ENCODE measurements at places on chromosomes 2 and 18.

GRCh38 chr2:143608758-143609157, 479.5 kb downstream of the ARHGAP15 start:
- DNase-seq = no peak

- DNase-seq = no peak
Observed at GRCh38 chr2:73503992-73504570, 118.4 kb downstream of the ALMS1 start.

GRCh38 chr2:46127176-46127575, 170.0 kb upstream of the EPAS1 start:
- DNase-seq = no peak

GRCh38 chr2:23381485-23381884, 3.5 kb upstream of the KLHL29 start:
- no peak for DNase-seq

DNA sequence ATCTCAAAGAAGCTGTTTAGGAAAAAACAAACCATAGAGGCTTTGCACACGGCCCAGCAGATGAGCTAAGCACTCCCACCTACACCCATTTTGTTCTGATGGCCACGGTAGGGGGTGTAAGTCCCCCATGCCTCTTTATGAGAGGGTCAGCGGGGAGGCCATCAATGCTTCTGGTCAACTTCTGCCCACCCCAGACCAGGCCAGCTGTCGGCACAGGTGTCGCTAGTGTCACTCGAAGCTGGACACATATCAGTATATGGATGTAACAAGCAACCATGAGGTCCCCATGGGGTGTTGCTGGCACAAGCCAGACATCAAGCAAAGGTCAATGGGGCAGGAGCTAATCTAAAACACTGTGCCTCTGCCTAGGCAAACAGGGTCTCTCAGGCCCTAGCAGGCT, 23.7 kb upstream of the SLC35F6 start:
- no peak for DNase-seq

DNA sequence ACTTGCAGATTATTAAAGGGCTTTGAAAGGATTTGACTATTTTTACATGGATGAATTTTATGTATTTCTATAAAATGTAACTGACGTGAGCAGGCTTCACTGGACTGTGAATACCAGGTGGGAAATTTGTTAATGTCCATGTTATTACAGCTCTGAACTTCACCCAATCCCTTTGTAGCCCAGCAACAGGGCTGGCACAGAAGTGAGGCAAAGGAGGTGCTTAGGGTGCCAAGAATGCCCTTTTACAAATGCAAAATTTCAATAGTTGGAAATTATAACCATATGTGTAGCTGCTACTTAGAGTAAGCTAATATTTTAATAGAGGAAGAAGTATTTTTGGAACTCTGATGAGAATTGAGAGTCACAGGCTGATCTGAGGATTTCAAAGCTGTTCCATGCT, 53.7 kb upstream of the FAM98A start:
- DNase-seq = no peak

- no peak for DNase-seq
Observed at GRCh38 chr2:74959106-74959751, 786 bp downstream of the POLE4 start.

DNA sequence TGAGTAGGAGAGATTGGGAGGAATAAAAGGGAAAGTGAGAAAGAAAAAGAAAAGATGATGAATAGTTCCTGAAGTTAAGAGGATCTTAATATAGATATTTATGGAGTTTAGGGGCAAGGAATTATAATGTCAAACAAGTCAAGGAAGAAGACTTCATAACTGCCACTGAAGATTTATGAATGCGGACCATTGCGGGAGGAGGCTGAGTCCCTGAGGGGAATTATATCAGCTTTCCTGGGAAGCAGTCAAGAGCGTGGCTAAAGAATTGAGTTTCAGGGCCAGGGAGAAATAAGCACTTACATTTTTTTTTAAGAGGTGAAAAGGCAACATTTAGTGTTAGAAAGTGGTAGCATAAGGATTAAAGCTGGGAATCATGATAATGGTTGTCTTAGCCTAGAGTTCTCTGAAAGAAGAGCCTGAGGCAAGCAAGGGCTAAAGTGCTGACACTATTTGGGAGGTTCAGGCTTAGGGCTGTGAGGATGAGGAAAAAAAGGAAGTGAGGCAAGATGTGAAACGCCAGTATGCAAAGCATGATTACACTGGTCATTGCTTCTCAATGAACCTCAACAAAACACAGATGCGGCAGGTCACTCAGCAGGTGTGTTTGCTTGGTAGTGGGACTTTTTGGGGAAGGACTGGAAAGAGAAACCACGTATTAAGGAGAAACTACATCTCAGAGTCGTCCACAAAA, 217.1 kb downstream of the SLC4A3 start:
- no peak for DNase-seq

GRCh38 chr2:147569426-147569825, 275.4 kb upstream of the ACVR2A start:
- no peak for DNase-seq

DNA sequence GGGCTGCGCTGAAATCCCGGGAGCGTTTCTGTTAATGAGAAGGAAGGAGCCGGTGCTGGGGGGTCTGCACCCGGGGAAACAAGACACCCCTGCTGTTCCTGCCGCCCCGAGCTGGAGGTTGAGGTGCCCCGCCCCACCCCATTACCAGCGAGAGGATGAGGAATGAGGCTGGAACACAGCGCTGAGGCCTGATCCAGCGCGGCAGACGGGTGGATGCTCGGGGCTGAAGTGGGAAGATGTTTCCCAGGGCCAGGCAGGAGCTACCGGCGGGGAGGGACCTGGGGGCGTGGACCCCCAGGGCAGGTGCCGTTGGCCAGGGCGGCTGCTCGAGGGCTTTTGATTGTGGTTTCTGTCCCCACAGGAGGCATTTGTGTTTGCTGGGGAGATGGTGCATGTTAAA, 134.3 kb upstream of the CTDP1 start:
- no peak for DNase-seq

DNA sequence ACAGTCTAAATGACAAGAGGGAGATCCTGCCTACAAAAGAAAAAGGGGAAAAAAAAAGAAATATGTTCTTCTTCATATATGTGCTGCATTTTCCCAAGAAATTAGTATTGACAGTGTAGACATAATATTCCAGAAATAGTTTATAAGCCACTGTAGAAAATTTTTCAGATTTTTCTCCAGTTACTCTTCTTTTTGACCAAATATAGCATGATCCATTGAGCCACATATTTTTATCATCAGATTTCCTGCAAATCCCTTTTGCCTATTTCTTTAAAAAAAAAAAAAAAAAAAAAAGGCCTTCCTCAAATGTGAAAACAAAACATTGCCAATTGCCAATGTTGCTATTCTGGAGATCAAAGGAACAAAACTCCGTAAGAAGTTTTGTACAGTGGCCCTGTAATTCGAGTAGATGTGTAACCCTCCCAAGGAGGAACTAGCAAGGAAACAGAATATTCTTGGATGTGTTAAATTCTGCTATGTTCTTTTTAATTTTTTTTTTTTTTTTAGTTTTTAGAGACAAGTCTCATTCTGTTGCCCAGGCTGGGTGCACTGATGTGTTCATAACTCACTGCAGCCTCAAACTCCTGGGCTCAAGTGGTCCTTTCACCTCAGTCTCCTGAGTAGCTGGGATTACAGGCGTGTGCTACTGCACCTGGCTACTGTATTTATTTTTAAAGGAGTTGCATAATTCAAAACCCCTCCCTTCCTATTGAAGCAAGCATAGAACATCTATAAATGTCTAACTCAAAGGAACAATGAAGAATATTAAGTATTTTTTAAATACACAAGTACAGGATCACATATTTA, 12.5 kb upstream of the CABYR start:
- DNase-seq = no peak

DNA sequence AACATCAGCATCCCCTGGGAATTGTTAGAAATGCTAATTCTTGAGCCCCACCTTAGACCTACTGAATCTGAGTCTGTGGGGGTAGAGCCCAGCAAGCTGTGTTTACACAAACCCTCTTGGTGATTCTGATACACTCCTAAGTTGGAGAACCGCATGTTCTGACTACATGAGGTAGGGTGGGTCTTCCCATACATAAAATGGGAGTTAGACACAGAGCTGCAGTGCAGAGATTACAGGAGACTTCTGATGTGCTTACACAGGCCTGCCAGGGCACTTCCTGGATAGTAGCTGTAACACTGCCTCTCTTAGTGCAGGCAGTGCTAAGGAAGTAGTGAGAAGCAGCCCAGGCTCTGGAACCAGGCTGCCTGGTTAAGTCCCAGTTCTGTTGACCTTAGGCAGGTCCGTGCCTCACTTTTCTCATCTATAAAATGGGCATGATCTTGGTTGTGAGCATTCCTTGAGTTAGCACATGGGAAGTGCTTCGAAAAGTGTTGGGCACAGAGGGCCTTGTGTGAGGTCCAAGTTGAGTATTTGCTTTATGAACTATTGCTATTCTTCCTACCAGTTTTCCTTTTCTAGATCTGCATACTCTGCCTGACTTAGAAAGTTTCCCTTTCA, 67.3 kb downstream of the GLI2 start:
- no peak for DNase-seq

DNA sequence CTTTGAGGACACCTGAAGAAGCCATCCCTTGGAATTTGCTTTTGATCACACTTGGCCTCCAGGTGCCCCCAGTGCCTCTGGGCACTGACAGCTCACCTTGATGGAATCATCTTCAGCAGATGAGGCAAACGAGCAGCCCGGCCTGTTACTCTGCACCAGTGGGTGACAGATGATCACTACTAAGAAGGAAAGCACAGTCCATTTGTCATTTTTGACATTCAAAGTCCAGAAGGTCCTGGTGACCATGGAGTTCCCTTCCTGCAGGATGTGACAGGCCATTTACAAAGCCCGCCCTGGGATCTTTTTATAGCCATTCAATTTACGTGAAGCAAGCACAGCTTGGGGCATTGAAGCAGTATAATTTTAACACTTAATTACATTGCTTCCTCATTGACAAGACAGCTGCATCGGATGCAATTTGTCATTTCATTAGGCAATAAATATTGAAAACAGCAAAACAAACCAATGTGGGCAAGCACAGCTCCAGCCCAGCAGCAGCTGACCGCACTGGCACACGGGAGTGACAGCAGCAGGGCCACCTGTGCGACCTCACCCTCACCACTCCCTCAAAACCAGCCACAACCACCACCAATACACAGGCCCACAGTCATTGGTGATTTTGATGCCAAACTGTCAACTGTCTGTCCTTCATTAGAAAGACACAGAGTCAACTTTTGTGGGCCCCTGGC, 76.0 kb upstream of the SLC66A3 start:
- DNase-seq = no peak

- no peak for DNase-seq
Observed at GRCh38 chr2:233211548-233211895, 40.0 kb upstream of the ATG16L1 start.

DNA sequence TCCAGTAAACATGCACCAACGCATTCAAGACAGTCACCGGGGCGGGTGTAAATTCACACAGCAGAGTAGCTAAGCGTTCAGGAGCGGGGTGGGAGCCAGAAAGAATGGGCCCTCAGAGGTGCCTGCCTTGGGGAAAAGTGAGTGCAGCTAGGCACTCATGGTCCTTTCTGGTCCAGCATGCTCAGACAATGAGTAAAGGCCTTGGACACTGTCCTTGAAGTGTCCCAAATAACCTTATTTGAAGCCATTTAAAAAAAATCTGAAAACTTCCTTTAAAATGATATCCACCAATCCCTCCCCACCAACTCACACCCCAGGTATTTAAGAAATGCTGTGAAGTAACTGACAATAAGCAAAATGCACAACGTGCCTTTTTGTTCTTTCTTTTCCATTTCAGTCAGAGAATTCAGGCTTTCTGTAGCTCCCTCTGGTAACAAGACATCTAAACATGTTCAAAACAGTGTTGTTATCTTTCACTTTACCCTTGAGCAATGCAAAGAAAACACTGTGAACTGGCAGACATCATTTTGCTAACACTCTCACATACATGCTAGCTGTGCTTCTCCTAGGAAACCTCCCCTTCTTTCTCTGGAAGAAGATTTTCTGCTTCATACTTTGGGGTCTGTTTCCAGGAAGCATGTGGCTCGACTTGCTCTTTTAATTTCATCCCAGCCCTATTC, 445.1 kb upstream of the SPRED2 start:
- no peak for DNase-seq

DNA sequence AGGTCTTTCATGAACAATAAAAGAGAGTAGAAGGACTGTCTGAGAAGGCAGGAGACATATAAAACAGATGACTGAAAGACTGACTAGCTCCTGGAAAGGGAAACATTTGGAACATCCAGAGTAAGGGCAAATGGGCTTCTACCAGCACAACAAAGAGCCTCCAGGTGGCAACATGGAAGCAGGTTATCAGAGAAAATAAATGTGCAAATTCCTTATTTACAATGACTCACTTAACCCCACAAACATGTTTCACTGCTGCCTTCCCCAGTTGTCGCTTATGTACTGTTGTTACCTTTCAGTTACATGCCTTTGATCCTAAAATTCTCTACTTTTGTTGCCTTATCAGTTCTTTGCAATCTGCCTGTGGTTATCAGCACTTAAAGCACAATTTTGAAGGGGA, 117.0 kb downstream of the HIBCH start:
- no peak for DNase-seq

- no peak for DNase-seq
Observed at GRCh38 chr2:105889046-105889445, 144.3 kb downstream of the NCK2 start.

DNA sequence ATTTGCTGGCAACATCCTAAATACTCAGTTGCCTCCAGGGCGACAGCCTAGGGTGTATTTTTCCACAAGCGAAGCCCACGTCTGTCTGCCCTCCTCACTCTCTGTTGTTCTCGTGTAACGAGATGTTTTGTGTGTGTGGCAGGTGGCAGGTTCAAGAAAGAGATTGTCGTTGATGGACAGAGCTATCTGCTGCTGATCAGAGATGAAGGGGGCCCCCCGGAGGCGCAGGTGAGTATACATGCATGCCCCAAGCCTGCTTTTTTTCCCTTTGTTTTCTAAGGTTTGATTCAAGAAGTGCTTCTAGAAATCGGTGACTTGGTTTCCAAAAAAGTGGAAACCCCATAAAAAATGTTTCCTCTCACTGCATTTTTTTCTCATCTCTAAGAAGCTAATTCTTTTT, 247.0 kb downstream of the AGAP1 start:
- no peak for DNase-seq

GRCh38 chr18:5439986-5440696, 103.7 kb downstream of the EPB41L3 start:
- no peak for DNase-seq

- DNase-seq = no peak
Observed at GRCh38 chr2:28764909-28765711, 13.5 kb downstream of the PPP1CB start.

- peak; percentile 41 for DNase-seq
Observed at GRCh38 chr2:170409164-170409535, 231.2 kb downstream of the MYO3B start.

GRCh38 chr2:162300266-162300665, 18.2 kb downstream of the IFIH1 start:
- no peak for DNase-seq
